NCI-H2081 (cell line): ENCODE measurements at places on chromosomes 5 and 9.

DNA sequence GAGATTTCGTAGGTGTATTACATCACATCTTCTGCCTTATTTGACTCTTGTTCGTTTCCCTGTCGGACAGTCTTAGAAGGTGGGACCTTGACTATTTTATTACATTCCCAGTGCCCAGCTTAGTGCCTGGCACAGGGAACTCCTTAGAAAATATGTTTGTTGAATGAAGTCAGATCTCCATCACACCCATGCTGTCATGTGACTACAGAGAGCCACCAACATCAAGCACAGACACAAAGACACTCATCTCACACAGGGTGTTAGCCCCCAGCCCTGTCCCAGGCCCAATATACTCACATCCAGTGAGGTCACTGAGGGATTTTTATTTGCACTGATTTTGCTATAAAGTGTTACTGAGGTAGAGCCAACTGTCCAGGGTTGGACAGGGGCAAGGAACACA is 692 bp upstream of the SRA1 start:
- no peak for DNase-seq

DNA sequence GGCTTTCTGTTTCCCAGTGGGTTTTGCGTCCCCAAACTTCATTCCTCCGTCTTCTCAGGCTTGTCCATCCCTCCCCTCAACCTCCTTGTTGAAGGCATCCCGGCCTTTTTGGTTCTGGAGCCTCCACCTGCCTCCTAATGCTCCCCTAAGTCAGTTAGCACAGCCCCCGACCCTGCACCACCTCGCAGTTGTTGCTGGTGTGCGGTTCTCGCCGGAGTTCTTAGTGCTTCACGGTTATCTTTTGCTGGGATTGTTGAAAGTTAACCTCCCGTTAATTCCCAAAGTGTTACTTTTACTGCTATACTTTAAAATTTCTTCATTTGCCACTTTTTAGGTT is 447 bp downstream of the UBLCP1 start:
- no peak for DNase-seq

- DNase-seq, result no peak
Observed at GRCh38 chr9:108270051-108270450, 585.7 kb downstream of the ACTL7B start.

GRCh38 chr5:54703565-54704255 is 186.2 kb downstream of the SNX18 start:
- no peak for DNase-seq

GRCh38 chr5:91957666-91958065 is 574.5 kb upstream of the ARRDC3 start:
- DNase-seq, result no peak
